ENCODE measurements at places on chromosomes 5 and 9.
A peak's percentile ranks its signal among the peaks of the same experiment; 100 is the strongest.

- DNase-seq: peak; percentile 44
Observed at GRCh38 chr5:60295423-60295822, 401.9 kb upstream of the PDE4D start.

GRCh38 chr5:109246395-109246794 lies 163.4 kb downstream of the PJA2 start:
- DNase-seq: no peak

DNA sequence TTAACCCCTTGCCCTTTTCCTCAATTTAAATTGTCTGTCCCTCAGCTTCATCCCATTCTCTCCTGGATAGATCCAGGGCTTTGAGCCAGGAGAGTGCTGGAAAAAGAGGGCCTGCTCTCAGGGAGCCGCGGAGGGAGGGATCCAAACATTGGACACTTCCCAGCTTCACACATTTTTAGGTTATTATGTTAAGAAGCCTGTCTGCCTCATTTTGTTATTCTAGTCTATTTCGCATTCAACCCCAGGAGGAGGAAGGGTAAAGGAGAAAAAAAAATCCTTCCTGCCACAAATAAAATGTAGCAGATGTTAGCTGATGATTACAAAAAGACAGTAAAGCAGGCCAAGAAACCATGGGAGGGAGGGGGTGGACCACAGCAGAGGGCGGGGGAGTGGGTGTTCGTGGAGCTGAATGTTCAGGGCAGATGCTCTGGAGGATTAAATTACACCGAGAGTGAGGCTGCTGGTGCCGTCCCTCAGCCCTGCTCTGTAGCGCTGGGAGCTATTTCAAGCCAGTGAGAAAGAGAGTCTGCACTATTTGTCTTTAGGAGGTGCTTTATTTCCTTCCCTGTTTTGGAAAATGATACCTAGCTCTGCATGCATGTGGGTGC lies 60.6 kb upstream of the ZFR start:
- DNase-seq: peak; percentile 99

GRCh38 chr5:54551926-54552325 lies 34.4 kb downstream of the SNX18 start:
- no peak for DNase-seq

- DNase-seq: no peak
Observed at GRCh38 chr9:22740781-22741180, 294.2 kb downstream of the DMRTA1 start.
